Stimulated activated CD8-positive, alpha-beta memory T cell treated with anti-CD3 and anti-CD28 coated beads, Interleukin-2, amount 100 ng/mL, for 48 hours (primary cell): ENCODE measurements at places on chromosomes 7 and 10.

DNA sequence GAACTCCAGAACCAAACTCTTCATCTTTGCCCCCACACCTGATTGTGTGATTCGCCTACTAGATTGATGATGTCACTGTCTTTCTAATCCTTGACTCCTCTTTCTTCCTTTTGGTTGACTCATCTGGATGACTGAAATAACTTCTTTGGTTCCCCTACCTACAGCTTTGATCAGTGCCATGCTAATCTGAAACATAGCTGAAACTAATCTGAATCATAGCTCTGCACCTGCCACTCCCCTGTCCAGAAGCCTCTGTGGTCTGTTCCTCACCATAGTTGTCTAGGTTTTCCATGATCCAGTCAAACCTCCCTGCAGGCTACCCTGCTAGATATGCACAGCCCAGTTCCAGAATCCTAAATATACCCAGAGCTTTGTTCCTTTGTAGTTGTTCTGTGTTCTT lies 51.9 kb downstream of the ZNF365 start:
- DNase-seq = no peak

DNA sequence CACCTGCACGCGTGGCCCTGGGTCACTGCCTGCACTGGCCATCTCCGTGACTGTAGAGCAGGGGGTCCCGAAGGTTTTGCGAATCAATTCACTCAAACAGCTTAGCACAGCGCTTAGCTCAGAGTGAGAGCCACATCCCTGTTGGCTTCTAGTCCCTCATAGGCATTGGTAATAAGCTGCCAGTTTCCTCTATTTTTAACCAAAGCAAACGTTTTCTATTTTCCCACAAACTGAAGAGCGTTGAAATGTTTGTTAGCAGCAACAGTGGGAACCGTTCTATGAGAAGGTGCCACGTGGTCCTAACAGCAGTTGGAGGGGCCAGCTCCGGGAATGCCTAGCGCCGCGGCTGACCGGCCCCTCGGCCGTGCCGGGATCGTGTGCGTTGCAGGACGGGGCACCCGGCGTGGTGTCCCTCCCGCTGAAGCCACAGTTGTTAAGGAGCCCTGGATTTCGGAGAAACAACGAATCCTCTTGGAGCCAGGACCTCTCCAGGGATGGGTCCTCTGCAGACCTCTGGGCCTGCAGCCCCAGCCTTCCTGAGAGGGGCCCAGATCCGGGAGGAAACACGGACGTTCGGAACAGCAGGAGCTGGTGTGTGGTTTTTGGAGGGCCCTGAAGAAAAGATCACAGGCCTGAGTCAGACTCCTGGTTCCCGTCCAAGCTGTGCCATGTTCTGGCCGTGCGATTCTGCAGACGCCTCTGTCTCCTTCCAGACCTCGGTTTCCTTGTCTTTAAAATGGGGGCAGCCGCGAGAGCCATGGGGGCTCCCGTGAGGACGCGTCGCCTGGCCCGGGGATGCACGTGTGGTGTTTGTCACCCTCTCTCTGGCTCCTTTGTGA lies 40.3 kb downstream of the FAM20C start:
- no peak for DNase-seq

DNA sequence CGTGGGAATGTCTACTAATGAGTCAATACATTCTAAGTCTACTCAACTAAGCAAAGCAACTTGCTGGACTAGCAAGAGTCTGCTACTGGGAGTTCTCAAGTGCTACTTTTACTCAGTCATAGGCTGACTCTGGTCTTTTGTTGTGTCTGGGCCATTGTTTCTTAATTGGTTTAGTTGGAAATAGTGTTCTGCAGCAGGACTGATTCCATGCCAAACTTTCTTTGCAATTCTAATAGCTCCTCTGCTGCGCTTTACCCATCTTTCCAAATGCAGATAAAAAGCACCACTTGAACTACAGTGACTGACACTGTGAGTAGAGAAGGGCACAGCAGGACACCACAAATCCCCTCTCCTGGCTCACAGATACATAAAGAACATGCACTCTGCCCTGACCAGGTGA lies 125.7 kb downstream of the CD36 start:
- no peak for DNase-seq

DNA sequence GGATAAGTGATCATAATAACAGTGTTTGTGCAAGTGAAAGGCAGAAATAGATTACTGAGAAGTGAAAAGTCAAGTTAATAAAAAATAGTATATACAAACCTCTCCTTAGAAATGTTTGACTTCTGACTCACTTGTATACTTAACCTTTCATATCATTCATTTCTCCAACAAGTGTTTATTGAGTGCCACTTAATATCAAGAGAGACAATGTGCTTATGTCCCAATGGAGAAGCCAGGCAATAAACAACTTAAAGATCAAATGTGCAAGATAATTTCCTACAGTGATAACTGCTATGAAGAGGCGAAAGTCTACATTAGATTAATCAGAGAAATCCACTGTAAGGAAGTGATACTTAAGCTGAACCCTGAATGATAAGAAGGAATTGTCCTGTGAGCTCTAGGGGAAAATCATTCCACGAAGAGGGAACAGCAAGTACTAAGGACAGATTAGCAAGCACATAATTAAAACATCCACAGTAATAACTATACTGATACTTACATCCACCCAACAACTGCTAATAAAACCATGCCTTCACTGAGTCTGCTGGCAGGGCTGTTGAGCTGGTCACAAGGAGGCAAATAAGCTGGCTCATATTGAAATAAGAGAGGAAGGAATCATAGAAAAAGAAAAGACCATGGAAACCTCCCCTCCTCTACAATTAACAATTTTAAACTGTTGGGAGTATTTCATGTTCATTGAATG lies 203.5 kb downstream of the CTNNA3 start:
- no peak for DNase-seq

GRCh38 chr10:86443936-86444335 lies 77.3 kb upstream of the GRID1 start:
- no peak for DNase-seq

- no peak for DNase-seq
Observed at GRCh38 chr10:58424176-58424575, 39.0 kb downstream of the TFAM start.

DNA sequence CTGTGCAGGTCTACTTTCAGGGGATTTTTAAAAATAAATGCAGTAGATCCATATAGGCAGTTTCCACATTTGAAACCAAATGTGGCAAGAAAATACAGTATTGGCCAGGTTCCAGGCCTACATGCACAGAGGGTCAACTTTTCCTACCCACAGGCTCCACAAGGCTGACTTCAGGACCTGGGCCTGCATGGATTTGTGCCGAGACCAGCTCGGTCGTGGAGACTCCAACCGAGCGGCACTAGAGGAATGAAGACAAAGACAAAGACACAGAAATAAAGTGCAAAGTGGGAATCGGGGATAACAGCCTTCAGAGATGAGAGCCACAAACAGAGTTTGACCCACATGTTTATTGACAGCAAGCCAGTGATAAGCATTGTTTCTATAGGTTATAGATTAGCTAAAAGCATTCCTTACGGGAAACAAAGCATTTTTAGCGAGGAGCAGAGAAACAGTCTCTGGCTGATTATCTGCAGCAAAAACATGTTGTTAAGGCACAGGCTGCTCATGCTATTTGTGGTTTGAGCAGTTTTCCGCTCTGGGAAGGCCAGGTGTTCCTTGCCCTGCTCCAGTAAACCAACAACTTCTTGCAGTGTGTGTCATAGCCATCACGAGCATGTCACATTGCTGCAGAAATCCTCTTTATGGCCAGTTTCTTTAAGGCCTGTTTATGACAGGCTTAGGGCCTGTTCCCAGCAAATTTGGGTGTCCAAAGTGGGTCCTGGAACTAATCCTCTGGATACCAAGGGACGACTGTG lies 52.6 kb downstream of the ZNF37A start:
- no peak for DNase-seq

- no peak for DNase-seq
Observed at GRCh38 chr7:5117095-5117970, 71.7 kb downstream of the RBAK start.

- no peak for DNase-seq
Observed at GRCh38 chr7:2191016-2191415, 41.7 kb downstream of the MAD1L1 start.

- no peak for DNase-seq
Observed at GRCh38 chr10:47423476-47423875, 39.4 kb upstream of the ZNF488 start.

- DNase-seq = no peak
Observed at GRCh38 chr7:136389933-136390332, 412.8 kb upstream of the MTPN start.

DNA sequence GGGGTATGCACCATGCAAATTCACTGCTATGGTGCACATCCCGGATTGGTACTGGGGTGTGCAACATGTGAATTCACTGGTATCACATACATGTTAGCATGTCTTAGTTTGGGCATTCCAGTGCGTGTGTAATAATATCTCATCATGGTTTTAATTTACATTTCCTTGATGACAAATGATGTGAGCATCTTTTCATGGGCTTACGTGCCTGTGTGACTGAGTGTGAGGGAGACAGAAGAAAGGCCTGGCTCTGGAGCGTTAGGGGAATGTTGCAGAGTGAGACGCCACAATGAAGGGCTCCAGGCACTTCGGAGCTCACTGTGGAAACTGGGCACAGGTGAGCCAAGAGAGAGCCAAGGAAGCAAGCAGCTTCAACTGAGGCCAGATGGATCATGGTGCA lies 162.6 kb downstream of the UBE2H start:
- no peak for DNase-seq

GRCh38 chr7:37408291-37409228 lies 40.1 kb downstream of the ELMO1 start:
- no peak for DNase-seq

GRCh38 chr10:59448616-59449015 lies 86.3 kb upstream of the FAM13C start:
- no peak for DNase-seq

- DNase-seq = no peak
Observed at GRCh38 chr7:98864731-98865453, 4.9 kb downstream of the TMEM130 start.

- no peak for DNase-seq
Observed at GRCh38 chr7:35624299-35625186, 70.4 kb downstream of the HERPUD2 start.

GRCh38 chr10:30528429-30528786 lies 94.4 kb downstream of the MAP3K8 start:
- DNase-seq = no peak

- no peak for DNase-seq
Observed at GRCh38 chr7:70456719-70457118, 675.2 kb upstream of the GALNT17 start.

GRCh38 chr7:131100357-131101054 lies 227.2 kb upstream of the MKLN1 start:
- DNase-seq = no peak

DNA sequence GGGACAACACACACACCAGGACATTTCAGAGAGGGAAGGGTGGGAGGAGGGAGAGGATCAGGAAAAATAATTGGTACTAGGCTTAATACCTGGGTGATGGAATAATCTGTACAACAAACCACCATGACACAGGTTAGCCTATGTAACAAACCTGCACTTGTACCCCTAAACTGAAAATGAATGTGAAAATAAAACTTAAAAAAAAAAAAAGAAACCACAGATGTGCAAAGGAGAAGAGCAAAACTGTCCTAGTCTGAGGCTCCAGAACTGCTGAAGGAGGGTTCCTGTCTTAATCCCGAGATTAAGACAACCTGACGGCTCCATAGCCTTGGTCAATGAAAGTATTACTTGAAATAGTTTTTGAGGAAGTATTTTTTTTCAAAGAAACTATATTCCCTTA lies 423.0 kb downstream of the NEBL start:
- DNase-seq = no peak

DNA sequence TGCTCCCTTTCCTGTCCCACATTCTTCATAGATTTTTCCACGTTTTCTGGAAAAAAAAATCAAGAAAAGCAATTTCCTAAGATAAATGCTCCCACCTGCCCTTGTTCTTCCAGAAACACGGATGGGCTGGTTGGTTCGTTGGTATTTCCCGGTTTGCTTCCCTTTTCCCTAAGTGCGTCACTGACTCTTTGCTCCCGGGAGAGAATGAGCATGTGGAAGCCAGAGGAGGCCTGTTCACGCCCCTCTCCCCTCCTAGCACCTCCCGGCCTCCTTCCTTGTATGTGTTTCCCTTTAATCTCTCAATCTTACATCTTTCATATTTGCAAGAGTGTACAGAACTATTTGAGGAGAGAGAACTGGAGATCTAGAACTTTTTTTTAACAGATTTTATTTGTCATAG lies 442.0 kb downstream of the GFRA1 start:
- no peak for DNase-seq

GRCh38 chr10:113019692-113020474 lies 69.8 kb downstream of the TCF7L2 start:
- no peak for DNase-seq

- DNase-seq = no peak
Observed at GRCh38 chr10:77411805-77412204, 225.8 kb downstream of the KCNMA1 start.
